SK-MEL-5 (cell line): ENCODE measurements at places on chromosomes 6 and 20. TPM values are rescaled to one million over a fixed set of nuclear protein-coding genes. Genes with fewer than 3 reads are reported as not detected.
A peak's percentile ranks its signal among the peaks of the same experiment; 100 is the strongest.

DNA sequence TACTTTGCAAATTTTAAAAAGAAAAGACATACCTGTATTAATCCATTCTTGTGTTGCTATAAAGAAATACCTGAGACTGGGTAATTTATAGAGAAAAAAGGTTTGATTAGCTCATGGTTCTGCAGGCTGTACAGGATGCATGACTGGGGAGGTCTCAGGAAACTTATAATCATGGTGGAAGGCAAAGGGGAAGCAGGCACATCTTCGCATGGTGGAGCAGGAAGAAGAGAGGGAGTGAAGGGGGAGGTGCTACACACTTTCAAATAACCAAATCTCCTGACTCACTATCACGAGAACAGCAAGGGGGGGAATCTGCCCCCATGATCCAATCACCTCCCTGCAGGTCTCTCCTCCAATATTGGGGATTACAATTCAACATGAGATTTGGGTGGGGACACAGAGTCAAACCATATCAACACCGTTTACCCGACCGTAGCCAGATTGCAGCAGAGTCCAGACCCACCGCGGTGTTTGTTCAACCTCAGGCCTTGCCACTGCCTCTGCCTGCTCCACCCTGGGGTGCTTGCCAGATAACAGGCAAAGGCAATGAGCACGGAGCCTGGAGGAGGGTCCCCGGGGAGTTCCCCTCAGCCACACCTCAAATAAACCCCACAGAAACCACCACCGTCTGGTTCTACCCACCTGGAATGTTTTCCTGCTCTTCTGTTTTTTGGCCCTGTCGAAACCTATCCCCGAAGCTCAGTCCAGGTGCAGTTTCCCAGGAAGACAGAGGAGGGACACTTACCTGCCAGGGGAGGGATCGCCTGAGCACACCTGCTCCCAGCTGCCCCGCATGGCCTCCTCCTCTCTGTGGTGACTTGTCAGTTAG, 142.2 kb upstream of the AFDN start:
- DNase-seq, result no peak

Gene OR12D3
- total RNA-seq, result not detected in 2 replicates

- DNase-seq, result no peak
Observed at GRCh38 chr20:60053125-60053817, 95.0 kb downstream of the CDH26 start.

DNA sequence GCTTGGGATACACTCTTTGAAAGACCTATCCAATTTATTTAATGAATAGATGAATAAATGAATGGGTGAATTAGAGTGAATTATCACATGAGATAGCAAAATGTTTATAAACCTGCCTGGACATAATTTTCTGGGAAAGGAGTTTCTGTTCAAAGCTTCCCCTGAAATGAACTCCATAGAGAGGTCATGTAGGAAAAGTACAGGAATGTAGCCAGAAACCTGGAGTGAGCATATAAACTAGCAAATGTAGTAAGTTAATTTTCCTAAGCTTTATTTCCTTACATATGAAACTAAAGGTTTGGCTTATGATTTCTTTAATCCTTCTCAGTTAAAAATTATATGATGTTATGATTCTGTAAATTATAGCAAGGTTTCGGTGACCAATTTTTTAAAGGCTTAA, 380.3 kb upstream of the RSPO3 start:
- no peak for DNase-seq

DNA sequence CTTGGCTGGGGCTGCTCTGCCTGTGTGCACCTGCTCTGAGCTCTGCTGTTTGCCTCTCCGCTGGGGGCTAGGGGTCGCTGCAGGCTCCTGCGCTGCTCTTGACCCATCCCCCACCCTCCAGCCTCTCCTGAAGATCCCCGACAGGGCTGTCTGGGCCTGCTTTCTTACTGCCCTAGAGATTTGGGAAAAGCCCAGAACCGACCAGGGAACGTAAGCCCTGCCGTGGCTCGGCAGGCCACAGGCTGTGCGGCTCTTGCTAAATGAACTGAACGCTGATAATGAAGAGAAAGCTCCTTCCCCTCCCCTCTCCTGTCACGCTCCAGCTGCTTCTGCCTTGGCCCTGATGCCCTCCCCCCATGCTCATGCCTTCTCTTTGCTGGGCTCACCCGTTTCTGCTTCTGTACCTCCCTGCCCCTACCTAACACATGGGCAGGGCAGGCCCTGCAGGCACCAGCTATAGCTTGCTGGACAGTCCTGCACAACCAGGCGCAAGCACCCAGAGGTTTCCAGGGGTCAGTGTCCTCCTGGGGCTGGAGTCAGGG, 32.0 kb upstream of the PCMTD2 start:
- peak; percentile 43 for DNase-seq

GRCh38 chr6:168496997-168497331, 56.0 kb downstream of the SMOC2 start:
- no peak for DNase-seq

Gene IMPG1
- total RNA-seq, result not detected in 2 replicates
